ENCODE measurements at places on chromosomes 7 and 10.
A peak's percentile ranks its signal among the peaks of the same experiment; 100 is the strongest.

- no peaks in the 10 kb centered on the region for H3K4me1 ChIP-seq
- H3K4me3 ChIP-seq: no peak overlapping the region
- no peaks in the 10 kb centered on the region for H3K36me3 ChIP-seq
- H3K27me3 ChIP-seq: no peaks in the 10 kb centered on the region
These were observed 16.5 kb downstream of the WDR86 start for GRCh38 chr7:151393031-151393977.

DNA sequence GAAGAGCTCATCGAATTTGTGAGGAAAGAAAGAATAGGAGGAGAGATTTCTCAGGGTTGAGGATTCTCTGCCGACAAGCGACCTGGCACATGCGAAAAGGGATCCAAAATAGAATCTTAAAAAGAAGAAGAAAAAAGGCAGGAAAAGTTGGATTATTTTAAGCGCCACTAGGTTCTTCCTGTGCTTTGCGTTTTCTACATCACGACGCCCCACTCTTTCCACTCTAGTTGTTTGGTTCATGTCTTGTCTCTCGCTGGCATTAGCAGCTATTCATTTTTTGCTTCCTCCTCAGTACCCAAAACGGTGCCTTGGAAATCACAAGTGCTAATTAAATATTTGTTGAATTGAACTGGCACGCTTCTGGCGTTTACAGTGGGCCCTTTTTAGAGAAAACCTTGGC, 674 bp upstream of the FRA10AC1 start:
- H3K36me3 ChIP-seq: peaks cover 9% of the 10 kb centered on the region
- H3K27ac ChIP-seq: peak overlapping the region; percentile 80
- no peaks in the 10 kb centered on the region for H3K27me3 ChIP-seq
- H3K4me3 ChIP-seq: peak overlapping the region; percentile 65
- H3K4me1 ChIP-seq: no peaks in the 10 kb centered on the region

DNA sequence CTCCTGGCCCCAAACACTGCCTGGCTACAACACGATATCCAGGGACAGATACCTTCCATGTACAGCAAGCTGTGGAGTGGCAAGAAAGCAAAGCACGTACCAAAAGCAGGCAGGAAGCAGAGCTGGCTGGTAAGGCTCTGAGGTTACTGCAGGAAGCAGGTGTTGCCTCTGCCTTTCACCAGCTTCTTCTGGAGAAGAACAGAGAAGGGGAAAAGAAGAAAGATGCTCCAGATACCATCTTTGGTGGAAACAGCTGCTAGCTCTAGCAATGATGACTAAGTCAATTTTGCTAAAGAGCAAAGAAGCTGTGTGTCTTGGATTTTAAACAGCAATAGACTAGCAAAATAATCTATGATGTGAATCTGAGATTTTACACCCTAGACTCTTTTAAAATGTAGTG, 34.9 kb upstream of the PRSS1 start:
- H3K4me3 ChIP-seq: no peak overlapping the region
- DNase-seq: no peak
- no peaks in the 10 kb centered on the region for H3K27me3 ChIP-seq
- no peaks in the 10 kb centered on the region for H3K4me1 ChIP-seq
- no peaks in the 10 kb centered on the region for H3K36me3 ChIP-seq

DNA sequence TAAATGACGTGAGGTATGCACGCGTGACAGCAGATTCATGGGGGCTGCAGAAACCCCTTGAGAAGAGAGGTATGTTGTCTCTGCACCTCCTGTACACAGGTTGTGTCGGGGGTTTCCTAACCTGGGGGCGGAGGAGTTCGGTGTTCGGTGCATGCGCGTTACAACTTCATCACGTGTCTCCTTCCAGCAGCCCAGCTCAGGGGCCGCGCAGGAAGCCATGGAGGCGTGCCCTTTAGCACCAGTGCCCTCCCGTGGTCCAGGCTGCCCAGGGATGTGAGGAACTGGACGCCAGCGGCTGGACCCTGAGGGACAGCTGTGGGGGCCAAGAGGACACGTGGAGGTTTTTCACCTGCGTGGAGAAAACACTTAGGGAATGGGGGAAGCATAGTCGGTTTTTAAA, 186.4 kb downstream of the EBF3 start:
- H3K27ac ChIP-seq: no peak overlapping the region
- H3K4me3 ChIP-seq: no peak overlapping the region
- H3K4me1 ChIP-seq: no peaks in the 10 kb centered on the region
- no peak for DNase-seq
- no peaks in the 10 kb centered on the region for H3K27me3 ChIP-seq

GRCh38 chr7:38699471-38699870, 68.3 kb upstream of the AMPH start:
- H3K4me3 ChIP-seq: no peak overlapping the region
- H3K4me1 ChIP-seq: no peaks in the 10 kb centered on the region
- H3K36me3 ChIP-seq: no peaks in the 10 kb centered on the region
- no peak for DNase-seq

DNA sequence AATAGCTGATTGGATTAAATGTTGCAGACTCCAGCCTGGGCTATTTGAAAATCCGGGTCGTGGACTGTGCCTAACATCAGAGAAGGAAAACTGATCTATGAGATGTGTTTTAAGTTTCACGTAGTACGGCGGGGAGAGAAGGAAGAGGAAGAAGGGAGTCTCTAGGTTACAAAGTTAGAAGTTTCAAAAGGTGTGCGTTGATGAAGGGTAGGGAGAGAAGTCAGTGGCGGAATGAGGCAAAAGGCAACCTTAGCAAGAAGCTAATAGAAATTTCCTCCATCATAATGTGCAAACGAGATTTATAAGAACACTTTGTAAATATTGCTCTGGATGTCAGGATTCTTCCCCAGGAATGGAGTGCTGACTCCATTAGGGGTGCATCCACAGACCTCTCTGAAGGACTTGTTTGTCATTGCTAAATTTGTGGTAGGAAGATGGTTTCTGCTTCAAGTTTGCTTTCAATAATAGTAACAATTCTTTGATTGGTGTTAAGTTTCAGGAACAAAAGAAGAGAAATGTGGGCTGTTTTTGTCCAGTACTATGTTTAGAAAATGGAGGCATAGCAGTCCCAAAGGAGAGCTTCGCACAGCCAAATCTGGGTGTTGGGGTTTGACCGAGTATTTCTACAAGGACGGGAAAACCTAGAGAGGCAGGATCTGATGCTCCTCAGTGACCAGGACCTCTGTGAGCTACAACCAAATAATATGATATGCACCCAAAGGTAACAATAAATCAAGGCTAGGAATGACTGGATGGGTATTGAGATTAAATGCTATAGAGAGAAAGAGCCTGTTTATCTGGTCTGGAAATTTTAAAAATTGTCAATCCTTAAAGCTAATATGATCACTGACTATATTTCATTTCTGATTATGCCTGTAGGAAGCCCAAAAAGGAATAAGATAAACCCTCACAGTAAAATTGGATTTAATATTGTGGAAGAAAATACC, 8.2 kb downstream of the TWIST1 start:
- H3K27ac ChIP-seq: peak overlapping the region; percentile 83
- DNase-seq: no peak
- peaks cover 100% of the 10 kb centered on the region for H3K27me3 ChIP-seq
- H3K36me3 ChIP-seq: no peaks in the 10 kb centered on the region

DNA sequence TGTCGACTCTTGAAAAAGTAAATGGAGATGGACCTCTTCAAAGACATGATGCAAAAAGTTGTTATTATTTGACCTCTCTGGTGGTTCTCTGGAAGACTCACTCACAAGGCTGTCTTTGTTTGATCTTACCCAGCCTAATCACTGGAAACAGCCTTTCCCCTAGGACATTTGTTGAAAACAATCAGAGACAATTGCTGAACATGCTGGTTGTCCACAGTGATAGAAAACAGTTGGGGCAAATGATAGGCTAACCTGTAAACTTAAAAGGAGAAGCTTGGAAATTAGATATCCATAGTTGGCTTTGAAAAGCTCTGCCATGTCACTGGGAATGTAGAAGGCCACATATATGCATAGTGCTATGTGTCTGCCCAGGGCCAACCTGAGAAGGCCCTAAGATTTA, 22.9 kb upstream of the TES start:
- DNase-seq: no peak
- H3K4me3 ChIP-seq: no peak overlapping the region
- H3K36me3 ChIP-seq: no peaks in the 10 kb centered on the region
- H3K27me3 ChIP-seq: no peaks in the 10 kb centered on the region
